ENCODE measurements at places on chromosomes 13 and 19. TPM values are rescaled to one million over a fixed set of nuclear protein-coding genes. Genes with fewer than 3 reads are reported as not detected.
A peak's percentile ranks its signal among the peaks of the same experiment; 100 is the strongest.

C19orf73 gene
- 3.1 TPM for total RNA-seq

PEAK3 gene
- total RNA-seq = 1.9 TPM

PBX4 gene
- total RNA-seq = not detected

ADPRHL1 gene
- 329 TPM for total RNA-seq

DNA sequence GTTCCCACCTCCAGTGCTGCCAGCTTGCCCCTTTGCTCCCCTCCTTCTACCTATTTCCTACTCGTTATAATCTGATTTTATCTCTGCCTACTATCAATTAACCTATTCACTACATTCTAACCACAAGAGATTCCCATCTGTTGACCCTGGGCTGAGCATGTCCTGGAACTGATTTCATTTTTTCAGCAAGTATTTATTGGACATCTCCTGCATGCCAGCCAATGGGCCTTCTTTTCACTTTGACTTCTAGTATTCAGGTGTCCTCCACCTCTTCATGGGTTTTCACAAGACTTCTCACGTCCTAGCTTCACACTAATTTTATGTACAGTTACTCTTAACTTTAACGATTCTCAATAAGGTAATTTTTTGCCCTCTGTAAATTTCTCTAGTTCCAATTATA is 282.7 kb upstream of the KLHL1 start:
- DNase-seq = no peak

DNA sequence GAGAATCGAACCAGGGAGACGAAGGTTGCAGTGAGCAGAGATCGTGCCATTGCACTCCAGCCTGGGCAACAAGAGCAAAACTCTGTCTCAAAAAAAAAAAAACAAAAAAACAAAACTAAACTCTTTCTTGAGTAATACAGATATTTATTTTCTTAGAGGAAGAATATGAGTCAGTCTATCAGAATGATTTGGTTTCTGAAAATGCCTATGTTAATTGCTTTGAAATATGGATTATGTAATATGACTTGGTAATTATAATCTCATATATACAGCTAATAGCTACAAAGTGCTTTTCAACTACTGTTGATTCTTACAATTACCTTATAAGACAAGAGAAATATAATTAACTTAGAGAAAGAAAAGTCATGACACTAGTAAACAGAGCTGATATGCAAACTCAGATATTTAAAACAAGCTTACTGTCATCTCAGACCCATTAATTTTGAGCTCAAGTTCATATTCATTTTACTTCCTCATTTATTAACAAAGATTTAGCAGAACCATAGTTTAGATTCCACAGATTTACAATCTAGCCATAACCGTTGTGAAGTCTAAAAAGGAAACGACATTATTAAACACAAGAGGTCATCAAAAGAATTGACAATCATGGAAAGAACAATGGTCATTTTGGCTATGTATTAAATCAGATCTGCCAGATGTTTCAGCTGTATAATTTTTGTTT is 88.0 kb downstream of the TBC1D4 start:
- no peak for DNase-seq

DNA sequence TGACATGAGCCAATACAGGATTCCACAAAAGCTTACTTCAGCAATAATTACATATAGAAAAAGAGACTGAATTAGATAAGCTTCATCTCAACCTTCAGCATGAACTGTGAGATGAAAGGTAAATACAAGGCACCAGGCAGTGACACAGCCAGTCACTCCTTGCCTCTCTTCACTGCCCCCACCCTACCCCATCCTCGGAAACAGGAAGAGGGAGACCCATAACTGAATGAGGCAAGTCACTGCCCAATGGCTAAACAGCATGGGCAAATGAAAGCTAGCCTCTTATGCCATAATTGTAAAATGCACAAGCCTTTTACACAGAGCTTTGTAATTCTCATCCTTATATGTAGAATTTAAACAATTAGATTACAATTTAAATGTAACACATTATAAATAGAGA is 1.7 kb downstream of the ZNF160 start:
- DNase-seq = no peak

- DNase-seq = no peak
These were observed 502.7 kb downstream of the FGF9 start for GRCh38 chr13:22173610-22174009.

DNA sequence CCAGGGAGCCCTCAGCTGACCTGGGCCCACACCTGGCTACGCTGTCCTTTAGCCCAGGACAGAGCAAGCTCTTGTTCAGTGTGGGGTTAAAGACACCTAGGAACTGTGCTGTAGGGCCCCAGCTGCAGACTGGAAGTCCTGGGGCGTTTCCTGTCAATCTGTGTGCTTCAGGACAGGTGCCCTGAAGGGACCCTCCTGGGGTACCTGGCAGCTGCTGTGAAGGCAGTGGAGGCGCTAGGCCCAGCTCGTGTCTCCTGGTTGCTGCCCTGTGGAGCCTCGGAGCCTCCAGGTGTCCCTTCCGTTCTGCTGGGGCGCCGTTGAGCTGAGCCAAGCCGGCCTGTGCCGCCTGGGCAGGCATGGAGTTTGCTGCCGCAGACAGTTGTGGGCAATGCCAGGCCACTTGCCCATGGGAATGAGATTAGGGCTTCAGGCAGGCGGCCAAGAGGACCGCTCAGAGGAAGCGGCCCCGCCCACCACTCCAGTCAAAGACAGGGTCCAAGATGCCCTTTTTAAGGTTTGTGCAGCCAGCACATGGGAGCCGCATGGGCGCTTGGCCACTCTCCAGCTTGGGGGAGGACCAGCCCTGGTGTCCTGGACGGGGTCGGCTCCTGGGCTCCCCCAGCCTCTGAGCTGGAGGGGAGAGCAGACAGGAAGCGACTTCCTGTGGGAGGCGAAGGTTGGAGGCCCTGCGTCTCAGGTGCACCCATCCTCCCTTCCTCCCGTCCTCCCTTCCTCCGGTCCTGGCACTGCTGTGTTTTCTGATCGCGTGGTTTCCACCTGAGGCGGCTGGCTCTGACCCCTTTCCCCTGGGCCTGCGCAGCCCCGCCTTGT is 4.0 kb downstream of the PTBP1 start:
- DNase-seq = peak; percentile 74

DNA sequence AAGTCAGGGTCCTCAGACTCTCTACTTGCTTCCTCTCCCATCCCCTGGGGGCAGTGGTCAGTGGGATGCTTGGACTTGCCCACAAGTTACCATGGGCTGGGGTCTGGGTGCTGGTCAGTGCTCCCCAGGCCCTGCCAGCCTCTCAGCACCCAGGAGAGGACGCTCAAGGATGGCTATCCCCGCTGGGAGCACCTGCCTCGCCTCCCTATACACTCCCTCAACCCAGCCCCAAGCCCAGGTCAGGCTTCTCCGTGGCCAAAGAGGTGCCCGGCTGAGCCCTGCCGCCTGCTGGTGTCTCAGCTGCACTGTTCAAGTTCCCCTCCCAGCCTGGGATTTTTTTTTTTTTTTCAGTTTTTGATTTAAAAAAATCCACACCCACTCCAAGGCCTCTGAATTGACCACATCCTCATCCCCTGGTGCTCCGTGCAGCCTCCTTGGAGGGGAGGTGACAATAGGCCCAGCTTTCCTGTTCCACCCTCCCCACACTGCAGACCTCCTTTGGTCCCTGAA is 10.8 kb downstream of the F2RL3 start:
- DNase-seq = no peak

GRCh38 chr13:103315711-103316110 is 249.5 kb upstream of the SLC10A2 start:
- no peak for DNase-seq

Measured in right atrium auricular region (tissue), 2 donors.